ENCODE measurements at places on chromosomes 1 and 21.

DNA sequence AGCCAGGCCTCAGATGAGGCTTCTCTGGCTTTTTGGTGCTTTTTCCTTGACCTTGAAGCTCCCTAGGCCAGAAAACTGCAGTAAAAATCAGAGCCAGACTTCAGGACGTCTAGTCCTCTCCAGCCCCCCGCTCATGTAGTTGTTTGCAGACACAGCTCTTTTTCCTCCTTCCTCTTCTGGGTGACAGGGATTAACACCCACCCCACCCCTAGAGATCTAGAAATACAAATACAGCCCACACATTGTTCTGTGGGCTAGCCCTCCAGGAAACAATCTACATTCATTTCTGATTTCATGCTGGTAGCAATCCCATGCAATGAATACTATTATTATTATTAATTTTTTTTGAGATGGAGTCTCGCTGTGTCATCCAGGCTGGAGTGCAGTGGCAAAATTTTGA lies 9.9 kb upstream of the CLSTN1 start:
- no peak for DNase-seq

DNA sequence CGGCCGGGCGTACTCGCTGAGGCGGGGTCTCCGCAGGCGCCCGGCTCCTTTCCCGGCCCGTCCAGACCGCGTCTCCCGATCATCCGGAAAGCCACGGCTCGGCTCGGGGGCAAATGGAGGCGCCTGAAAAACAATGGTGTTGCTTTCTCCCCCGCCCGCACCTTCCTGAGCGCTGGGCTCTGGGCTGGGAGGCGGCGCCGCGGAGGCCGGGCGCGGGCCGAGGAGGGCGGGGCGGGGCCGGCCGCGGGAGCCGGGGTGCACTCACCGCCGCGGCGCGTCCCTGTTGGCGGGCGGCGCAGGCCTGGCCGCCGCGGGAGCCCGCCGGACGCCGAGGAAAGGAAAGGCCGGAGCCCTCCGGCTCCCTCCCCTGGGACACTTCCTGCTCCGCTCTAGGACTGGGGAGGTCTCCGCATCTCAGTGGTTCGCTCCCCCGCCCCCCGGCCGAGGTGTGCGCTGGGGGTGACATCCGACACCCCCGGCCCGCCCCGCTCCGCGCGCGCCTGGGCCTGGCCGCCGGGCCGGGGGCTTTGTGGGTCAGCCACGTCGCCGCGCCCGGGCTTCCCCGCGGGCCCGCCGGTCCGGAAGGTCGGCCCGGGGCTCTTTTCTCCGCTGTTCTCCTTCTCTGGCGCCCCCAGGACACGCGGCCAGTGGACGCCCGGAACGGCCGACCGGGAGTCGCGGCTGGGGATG lies at the start of gene ZNF496:
TSS of gene ZNF496 (minus strand) at position 343 of the 690 bp plus-strand sequence. CDS start 2,289 bp downstream, outside the sequence.
- peak; percentile 82 for DNase-seq

DNA sequence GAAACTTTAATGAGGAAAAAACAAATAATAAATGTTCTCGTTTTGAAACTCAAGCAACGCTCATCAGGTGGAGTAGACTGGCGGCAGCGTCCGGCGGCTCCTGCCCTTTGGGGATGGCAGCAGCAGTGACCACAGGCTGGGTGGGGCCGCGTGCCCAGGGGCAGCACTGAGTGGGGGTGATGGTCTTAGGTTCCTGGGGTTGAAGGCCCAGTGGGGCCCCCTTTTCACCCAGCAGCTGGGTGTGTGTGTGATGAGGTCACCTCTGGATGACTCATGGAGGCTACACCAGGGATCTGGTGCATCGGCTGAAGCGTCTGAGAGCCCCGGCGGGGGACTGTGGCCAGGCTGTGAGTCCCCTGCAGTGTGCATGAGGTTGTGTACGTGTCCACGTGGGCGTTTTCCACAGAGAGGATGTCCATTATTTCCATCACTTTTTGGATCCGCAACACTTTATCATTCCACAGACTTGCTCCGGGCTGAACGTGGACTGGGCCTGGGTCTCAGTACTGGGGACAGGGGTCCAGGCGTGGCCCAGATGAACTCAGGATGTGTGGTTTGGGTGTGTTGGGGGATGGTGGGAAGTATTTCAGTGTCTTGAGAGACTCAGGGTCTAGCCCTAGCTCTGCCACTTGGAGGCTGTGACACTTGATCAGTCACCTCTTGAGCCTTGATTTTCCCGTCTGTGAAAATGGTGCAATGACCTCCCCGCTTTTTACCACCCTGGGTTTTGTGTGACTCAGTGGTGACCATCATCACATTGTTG lies 25.6 kb downstream of the LDLRAP1 start:
- no peak for DNase-seq

DNA sequence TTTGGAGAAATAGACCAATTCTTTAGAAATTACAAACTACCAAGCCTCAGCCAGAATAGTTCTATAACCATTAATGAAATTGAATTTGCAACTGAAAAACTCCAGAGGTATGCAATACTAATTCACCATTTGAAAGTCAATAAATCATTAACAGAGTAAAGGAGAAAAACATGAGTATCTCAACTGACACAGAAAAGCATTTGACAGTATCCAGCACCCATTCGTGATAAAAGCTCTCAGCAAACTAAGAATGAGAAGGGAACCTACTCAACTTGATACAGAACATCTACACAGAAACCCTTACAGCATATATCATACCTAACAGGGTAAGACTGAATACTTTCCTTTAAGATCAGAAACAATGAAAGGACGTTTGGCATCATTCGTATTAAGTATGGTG lies 54.3 kb downstream of the ST6GALNAC5 start:
- no peak for DNase-seq

DNA sequence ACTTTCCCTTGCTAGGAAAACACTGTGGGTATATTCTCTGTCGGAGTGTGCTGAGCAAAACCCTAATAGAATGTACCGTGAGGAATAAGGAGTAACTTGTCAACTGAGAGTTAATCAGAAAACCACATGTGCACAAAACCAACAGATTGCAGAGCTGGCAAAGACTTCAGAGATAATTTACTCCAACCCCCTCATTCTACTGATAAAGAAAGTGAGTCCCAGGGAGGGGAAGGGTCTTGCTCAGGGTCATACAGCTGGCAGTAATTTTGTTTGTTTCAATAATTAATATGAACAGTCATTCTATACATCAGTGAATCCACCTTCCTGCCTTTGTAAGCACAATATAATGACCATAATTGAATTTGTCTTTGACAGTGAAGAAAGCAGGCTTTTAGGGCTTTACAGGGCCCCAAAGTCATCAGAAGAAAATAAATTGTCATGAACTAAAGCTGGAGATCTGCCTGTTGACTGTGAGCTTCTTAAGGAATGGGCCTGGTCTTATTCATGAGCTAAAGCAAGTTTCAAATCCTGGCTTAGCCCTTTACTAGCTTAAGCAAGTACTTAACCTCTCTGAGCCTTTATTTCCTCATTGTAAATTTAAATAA lies 67.2 kb upstream of the HOOK1 start:
- DNase-seq = no peak

DNA sequence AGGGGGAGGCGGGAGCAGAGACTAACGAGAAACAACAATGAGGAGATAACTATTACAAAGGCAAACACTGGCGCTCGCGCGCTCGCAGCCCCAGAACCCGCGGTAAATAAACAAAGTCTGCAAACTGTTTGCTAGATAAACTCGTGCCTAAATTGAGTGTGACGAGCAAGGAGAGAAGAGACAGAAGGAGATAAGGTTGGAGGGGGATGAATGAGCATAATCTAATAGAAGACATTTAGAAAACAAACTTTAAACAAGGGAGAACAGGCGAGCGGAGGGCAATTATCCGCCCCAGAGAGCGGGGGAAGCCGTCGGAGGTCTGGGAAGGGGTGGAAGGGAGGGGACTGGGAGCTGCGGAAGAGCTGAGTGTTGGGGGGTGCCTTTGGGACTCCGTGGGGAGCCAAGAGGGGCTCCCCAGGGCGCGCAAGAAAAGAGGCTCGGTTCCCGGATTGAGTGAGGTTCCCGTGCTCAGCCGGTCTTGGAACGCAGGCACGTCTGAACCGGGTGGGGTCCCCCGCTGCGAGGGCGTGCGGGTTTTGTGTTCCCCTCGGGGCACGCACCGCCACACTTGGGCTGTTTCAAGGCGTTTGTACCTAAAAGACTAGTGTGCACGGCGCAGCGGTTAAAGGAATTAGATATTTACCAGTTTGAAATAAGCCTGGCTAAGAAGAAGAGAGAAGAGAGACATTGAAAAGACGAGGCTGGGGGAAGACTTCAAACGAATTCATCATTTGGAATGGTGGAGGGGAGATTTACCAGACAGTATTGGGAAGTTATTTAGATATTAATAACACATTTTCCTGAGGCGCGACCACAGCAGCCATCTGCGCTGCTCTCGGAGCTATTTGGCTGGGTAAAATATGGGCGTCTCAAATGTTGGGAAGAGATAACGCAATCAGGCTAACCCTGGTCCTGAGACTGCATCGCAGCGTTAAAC lies 10.6 kb downstream of the PAX7 start:
- no peak for DNase-seq

GRCh38 chr1:84726593-84727499 lies 36.6 kb upstream of the SSX2IP start:
- DNase-seq = no peak

DNA sequence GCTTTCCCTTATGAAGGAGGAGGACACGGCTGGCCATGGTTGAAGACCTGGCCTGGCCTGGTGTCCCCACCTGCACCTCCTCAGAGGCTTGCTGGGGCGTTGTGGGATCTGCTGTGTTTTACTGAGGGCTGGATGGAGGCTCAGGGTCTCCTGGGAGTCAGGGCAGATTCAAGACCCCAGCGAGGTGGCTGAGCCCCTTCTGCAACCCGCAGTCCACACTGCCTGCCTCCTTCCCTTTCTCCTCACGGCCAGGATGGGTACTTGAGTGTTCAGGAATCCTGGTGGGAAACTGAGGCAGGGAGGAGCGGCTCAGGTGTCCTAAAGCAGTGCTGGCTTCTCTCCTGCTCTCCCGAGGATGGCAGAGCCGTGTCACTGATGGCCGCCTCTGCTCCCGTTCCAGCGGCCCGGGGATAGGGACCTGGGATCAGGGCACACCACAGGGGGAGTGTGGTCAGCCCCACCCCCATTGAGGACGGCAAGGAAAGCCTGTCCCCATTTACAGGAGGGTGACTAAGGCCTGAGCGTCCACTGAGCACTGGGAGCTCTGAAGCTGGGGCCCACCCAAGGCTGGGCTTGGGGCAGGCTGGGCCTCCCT lies 47.5 kb downstream of the TRPM2 start:
- DNase-seq = no peak

All from stimulated activated effector memory CD8-positive, alpha-beta T cell treated with anti-CD3 and anti-CD28 coated beads, Interleukin-12 subunit alpha, Interleukin-12 subunit beta, amount 100 ng/mL, for 72 hours (primary cell).